ENCODE measurements at places on chromosomes 7 and 10. TPM values are rescaled to one million over a fixed set of nuclear protein-coding genes. Genes with fewer than 3 reads are reported as not detected.

The AKR1C4 gene
- 9.1 TPM for total RNA-seq

- no peak for DNase-seq
These were observed 37.8 kb downstream of the RNLS start for GRCh38 chr10:88545359-88545758.

GRCh38 chr10:103710490-103710889 is 144.9 kb downstream of the SH3PXD2A start:
- DNase-seq = no peak

The ARHGEF35 gene
- 10.5 TPM for total RNA-seq

GRCh38 chr7:51778121-51778520 is 461.5 kb upstream of the COBL start:
- DNase-seq = no peak

GRCh38 chr7:101985903-101986734 is 168.7 kb downstream of the CUX1 start:
- DNase-seq = no peak

- no peak for DNase-seq
These were observed 2.8 kb upstream of the TECTB start for GRCh38 chr10:112280205-112280921.

DNA sequence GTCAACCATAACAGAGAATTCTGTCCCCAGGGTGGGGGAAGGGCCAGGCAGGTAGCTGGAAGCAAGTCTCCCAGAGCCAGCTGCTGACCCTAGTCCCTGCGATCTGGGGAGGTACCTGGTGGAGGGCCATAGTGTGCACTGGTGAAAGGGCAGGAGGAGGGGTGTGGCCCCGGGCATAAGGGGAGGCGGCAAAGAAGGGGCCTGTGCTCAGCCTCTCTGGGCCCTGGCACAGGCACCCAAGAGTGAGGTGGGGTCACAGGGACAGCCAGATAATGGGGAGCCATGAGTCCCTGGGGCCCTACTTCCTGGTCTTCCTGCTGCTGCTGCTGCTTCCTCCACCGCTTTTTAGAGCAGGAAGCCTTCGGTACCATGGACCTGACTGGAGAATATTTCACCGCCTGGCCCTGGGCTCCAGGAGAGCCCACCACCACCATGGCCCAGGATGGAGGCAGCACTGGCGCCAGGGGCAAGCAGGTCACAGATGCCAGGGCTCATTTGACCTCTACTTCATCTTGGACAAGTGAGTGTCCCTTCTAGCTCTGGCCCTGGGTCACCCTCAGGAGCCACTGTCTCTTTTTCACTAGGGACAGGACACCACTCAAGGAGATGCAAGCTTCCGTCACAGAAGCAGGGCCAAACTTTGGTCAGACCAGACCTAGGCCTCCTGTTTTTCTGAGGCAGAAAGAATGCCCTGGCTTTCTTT is at the start of gene ANTXRL:
Gene ANTXRL, plus strand, starts transcription at position 7 of the 703 bp plus-strand sequence. Its CDS starts 266 bp downstream, at position 273.
- DNase-seq = no peak

The ACSL5 gene
- 34.1 TPM for total RNA-seq

The RGR gene
- total RNA-seq = not detected

The TRIM50 gene
- 1.3 TPM for total RNA-seq

The PARP12 gene
- total RNA-seq = 26.7 TPM

GRCh38 chr7:4260867-4261600 is 421.1 kb upstream of the FOXK1 start:
- no peak for DNase-seq

The ADIRF gene
- total RNA-seq = 25.4 TPM

The TWIST1 gene
- total RNA-seq = 5.4 TPM

DNA sequence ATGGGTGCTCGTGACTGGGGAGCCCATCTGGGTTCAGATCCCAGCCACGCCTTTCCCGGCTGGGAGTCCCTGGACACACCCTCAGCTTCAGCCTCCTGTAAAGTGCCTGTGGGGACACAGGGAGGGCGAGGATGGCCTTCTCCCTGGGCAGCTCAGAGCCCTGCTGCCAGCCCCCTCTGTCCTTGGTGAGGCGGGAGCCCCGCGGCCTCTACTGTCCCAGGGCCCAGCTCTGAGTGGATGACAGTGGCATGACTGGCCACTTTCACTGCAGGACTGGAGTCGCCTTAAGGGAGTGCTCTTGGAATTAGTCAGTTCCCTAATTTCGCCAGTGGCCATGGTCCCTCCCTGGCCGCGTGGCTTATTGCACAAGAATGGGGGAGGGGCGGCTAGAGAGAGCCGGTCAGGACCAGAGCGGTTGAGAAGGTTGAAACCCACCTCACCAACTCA is 4.6 kb downstream of the BRI3 start:
- peak; percentile 50 for DNase-seq

DNA sequence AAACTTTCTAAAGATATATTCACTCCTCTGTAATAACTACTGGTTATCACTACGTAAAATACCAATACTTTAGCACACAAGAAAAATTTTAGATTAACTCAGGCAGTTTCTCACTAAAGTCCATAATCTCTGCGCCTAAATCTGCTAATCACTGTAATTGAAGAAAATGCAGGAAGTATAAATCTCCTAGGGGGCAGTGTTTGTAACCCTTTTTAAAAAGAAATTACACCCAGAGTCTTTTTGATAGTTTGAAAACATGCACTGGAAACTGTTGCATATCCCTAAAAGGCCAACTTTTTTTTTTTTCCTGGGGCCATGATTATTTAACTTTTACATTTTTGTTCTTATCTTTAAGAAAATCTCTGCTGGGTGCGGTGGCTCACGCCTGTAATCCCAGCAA is 209.6 kb downstream of the KIAA1217 start:
- no peak for DNase-seq

The MKX gene
- total RNA-seq = 5.2 TPM

The SLC26A3 gene
- 856 TPM for total RNA-seq

GRCh38 chr7:90579181-90579688 is 16.9 kb upstream of the CDK14 start:
- DNase-seq = no peak

The TAS2R41 gene
- total RNA-seq = not detected

- DNase-seq = no peak
These were observed 30.9 kb downstream of the COL1A2 start for GRCh38 chr7:94425546-94425945.

- no peak for DNase-seq
These were observed 775.7 kb upstream of the IGFBP3 start for GRCh38 chr7:46696741-46697140.
